ENCODE measurements at places on chromosomes 6 and 20.

DNA sequence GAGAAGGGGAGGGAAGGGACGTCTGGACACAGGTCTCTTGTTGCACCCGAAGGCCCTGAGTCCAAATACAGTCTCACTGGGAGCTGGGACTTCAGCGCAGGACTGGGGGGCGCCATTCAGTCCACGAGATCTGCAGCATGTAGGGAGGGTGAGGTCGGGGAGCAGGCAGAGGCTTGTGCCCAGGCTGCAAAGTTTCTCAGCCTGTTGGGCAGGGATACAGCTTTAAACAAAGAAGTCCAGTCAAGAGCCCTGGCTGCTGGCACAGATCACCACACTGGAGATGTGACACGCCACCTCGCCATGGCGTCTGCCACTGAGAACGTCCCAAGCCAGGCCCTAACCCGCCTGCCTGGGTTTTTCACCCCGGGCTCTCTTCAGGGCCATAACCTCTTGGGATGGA lies 256.6 kb downstream of the DLL1 start:
- DNase-seq = no peak

DNA sequence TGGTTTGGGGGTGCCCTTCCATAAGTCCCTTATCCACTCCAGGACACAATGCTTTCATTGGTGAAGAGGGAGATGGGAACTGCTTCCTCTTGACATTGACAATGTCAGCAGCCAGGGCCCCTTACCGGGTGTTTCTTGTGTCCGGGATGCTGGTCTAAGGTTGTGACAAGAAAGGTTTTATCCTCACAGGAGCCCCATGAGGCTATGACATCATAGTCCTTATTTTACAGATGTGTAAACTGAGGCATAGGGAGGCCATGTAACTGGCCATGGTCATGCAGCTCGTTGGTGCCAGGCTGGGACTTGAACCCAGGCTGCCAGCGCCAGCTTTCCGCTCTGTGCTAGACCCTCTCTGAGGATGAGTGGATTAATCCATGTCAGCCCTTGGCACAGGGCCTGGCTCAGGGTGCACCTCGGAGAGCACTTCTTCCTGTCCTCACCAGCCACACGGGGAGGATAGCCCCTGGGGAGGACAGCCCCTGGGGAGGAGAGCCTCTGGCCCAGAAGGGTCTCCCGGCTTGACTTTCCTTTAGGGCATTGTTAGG lies 157.3 kb downstream of the SYCP2 start:
- no peak for DNase-seq

DNA sequence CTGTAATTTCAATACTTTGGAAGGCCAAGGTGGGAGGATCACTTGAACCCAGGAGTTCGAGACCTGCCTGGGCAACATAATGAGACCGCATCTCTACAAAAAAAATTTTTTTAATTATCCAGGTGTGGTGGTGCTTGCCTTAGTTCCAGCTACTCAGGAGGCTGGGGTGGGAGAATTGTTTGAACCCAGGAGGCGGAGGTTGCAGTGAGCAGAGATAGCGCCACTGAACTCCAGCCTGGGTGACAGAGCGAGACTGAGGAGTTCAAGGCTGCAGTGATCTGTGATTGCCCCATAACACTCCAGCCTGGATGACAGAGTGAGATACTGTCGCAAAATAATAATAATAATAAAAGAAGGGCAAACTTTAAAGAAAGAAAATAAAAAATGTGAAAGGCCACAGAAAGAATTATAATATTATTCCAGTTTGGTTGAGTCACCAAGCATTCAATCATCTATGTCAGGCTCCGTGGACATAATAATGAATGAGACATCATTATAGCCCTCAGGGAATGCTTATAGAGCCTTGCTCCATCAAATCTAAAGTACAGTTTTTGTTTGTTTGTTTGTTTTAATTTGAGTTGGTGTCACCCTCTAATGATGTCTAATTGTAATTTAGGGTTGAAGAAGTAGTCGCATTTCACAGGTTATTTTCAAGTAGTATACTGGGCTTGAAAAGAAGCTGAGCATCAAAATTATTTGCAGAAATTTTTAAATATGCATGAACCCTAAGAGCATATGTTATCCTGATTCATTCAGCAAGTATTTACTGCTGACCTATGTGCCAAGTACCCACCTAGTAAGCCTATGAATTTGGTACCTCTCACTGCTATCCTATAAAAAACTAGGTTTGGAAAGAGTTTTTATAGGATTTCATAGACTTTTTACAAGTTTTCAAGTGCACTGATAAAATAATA lies 15.1 kb downstream of the GLYATL3 start:
- no peak for DNase-seq

- DNase-seq = no peak
Observed at GRCh38 chr6:165880686-165881085, 217.6 kb upstream of the PDE10A start.

- DNase-seq = no peak
Observed at GRCh38 chr6:147666255-147666654, 157.8 kb downstream of the SAMD5 start.

GRCh38 chr6:11672669-11673068 lies 105.9 kb downstream of the ADTRP start:
- DNase-seq = no peak

DNA sequence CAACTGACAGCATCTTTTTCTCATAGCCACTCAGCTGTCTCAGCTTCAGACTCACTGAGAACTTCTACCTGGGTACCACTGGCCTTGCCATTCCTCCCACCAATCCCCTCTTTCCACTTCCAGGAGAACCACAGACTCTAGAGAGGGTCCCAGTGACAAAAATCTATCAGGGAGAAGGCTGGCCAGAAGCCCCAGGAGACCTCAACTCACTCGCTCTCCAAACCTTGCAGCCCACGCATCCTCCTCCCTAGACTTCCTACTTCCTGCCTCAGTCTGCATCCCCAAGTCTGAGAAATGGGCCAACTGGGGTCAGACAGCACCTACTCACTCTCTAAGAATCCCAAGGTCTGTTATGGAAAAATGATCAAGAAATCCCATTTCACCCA lies 1.2 kb downstream of the TMEM239 start:
- no peak for DNase-seq

DNA sequence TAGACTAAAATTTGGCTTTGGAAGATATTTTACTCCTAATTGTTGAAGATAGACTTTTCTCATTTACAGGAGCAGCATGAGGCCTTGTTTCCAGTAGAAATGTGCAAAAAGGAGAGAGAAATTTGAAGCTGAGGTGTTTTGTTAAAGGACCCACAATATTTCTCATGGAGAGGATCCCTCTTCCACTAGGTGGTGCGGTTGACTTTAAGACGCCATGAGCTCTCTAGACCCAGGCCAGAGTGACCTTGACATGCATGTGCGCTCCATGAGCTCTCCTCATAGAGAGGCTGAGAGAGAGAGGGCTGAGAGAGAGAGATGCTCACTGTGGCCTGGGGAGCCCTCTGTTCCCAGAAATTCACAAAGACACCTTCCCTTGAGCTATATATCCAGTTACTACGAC lies 861.2 kb upstream of the EYS start:
- no peak for DNase-seq

DNA sequence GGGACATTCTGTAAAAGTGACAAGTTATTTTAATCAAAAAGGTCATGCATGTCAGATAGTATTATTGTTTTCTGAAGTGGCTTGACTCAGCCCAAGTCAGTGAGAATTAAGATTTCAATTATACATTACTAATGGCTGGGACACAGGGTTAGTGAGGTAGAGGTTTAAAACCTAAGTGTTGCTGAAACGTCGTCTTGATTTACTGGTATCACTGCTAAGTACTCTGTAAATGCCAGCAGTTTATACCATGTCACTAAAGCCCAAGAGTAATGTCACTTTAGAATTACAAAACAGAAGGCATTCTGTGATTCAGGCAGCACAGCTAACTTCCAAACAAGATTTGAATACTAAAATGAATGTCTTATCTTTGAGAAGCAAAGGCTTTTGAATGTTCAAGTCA lies 176.6 kb downstream of the NKAIN2 start:
- DNase-seq = no peak

GRCh38 chr20:31548820-31549512 lies 34.7 kb downstream of the HM13 start:
- no peak for DNase-seq

- no peak for DNase-seq
Observed at GRCh38 chr6:37804586-37804985, 14.9 kb upstream of the ZFAND3 start.

DNA sequence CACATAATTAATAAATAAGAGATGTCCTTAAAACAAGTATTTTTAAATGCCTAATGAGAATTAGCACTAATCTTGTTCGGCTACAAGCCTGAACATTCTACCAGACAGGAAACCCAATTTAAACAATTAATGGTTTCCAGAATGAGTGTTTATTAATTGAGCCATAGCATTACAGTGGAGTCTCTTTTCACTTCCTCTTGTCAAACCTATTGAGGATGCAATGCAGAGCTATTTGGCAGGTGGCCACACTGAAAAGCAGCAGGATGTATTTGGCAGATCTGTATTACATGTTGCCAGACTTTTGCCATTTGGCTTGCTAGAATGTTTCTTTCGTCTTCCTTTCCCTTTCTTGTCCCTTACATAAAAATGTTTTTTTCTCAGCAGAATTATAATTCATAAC lies 475.2 kb upstream of the MARCKS start:
- no peak for DNase-seq

DNA sequence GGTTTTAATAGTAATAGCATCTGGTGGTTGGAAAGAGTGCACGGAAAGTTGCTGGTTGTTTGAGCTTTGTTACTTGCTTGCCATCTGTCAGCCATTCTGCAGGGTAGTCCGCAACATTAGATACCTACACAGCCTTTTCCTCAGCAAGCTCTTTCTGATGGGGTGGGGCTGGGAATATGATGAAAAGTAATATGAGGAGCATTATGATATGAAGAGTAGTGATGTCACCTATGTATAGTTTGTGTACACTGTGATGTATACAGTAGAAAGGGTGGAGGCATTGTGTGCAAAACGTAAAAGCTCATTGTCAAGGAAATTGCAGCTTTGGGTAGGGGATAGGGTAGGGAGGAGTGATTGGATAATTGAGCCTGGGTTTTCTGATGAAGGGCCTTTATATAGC lies 16.1 kb downstream of the SCAF8 start:
- no peak for DNase-seq

- no peak for DNase-seq
Observed at GRCh38 chr6:70059039-70059719, 192.8 kb downstream of the COL19A1 start.

DNA sequence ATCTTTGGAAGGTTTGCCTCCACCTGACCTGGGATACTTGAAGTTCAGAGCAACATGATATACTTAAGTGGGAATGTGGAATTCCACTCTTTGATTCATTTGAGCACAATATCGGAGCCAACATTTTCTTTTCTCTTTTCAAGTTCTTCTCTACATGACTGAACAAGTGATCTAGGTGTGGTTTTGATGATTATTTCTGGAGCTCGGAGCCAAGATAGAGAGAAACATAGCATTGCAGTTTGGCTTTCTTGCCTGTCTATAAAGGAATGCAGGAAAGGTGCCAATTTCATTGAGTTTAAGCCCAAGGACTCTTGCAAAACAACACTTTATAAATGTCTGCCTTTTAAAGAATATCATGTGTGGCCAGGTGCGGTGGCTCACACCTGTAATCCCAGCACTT lies 124.2 kb upstream of the FAM83B start:
- no peak for DNase-seq

DNA sequence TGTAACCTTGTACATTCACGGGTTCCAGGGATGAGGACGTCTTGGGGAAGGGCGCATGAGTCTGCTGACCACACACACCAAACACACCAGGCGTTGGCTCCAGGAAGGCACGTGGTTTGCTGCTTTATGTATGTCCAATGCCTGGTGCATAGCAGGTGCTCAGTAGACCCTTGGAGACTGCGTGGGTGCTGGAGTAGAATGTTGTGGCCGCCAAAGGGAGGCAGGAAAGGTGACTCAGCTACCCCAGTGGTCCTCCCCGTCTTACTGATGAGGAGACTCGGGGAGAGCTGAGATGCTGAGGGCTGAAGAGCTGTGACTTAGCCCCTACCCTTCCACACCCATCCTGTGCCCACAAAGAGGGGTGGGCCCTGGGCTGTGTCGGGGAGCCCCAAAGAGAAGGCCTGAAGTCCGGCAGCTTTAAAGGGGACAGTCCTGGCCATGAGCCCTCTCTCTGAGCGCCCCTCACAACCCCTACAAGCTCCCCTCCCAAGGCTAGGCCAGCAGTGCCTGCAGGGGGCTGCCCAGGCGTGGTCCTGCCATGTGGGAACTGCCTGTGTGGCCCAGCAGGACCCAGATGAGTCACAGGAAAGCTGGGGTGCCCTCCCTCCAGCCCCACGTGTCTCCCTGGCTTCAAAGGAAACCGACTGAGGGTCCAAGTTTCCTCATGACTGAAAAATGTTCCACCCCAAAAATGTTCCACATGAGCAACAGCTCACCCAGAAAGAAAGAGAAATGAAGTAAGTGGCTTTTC lies 28.0 kb upstream of the PTGIS start:
- no peak for DNase-seq

DNA sequence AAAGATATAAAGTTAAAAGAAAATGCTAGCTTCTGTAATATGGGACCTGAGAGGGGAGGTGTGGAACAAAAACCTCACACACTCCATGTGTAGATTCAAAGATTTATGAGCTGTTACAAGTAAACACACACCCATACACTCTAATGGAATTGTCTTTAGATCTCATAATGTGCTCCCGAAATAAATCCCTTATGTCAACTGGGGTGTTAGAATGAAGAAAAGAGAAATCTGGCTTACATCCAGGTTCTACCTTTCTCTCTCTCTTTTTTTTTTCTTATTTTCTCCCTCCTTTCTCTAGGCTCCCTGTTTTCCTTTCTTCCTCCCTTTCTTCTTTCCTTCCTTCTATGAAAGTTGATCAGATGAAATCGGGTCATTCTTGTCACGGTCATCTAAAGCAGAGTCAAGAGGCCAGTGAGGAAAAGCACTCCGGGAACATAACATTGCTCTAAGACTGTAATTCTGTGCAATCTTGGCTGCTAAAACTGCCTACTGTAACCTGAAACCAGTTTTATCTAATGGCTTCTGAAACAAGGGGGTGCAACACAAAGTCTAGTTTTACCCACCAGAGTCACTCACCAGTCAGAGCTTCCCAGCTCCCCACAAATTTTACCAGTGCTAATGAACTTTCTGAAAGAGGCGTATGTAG lies 68.3 kb upstream of the BTBD3 start:
- DNase-seq = peak; percentile 6

DNA sequence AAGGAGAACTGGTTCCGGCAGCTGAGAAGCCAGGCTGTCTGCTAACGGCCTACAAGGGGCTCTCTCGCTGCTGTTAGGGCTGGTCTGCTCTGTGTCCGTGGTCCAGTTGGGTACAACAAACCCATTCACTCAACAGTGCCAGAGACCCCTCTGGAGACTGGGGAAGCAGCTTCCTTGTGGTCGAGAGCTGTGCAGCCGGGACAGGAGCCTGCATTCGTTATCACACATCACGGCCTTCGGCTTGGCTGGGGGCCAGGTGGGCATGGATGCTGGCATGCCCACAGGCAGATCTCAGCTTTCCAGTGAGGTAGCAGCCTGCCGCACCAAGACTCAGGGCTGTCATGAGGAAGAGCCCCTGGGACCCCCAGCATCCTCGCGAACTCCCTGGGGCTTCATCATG lies 124.7 kb downstream of the PREX1 start:
- DNase-seq = no peak

GRCh38 chr6:154457046-154457713 lies 53.3 kb downstream of the CNKSR3 start:
- DNase-seq = no peak

- peak; percentile 12 for DNase-seq
Observed at GRCh38 chr6:10837009-10837621, 1.2 kb downstream of the MAK start.

GRCh38 chr6:1626481-1626880 lies 16.8 kb downstream of the FOXC1 start:
- DNase-seq = no peak

Data from renal cortex interstitium (tissue), 15 donors.